ENCODE measurements at places on chromosomes 2 and 18. TPM values are rescaled to one million over a fixed set of nuclear protein-coding genes. Genes with fewer than 3 reads are reported as not detected.

- no peak overlapping the region for H3K27ac ChIP-seq
- H3K4me1 ChIP-seq, result peaks cover 9% of the 10 kb centered on the region
- no peaks in the 10 kb centered on the region for H3K27me3 ChIP-seq
- no peak overlapping the region for H3K4me3 ChIP-seq
These were observed 72.7 kb upstream of the FAM136A start for GRCh38 chr2:70374616-70375015.

The SNTG2 gene
- total RNA-seq, result not detected

DNA sequence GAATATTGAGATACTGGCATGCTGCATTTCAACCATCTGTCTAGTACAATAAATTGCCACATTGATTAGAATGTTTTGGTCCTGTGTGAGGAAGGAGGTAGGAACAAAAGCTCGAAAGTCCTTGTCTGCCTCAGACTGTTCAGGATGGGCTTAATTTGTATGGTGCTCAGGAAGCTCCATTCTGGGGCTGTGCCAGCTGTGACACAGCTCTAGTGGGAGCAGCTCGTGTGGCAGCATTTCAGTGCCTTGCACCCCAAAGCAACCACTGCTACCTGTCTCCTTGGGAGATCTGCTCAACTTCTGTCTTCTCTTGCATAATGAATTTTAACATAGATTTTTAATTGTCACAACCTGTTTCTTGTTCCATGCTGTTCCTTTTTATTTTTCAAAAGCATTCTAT is 144.4 kb upstream of the THUMPD2 start:
- no peak for DNase-seq
- H3K4me3 ChIP-seq, result no peak overlapping the region
- H3K4me1 ChIP-seq, result no peaks in the 10 kb centered on the region
- H3K36me3 ChIP-seq, result no peaks in the 10 kb centered on the region
- H3K27ac ChIP-seq, result no peak overlapping the region

- DNase-seq, result no peak
- no peak overlapping the region for H3K4me3 ChIP-seq
- no peaks in the 10 kb centered on the region for H3K27me3 ChIP-seq
- peaks cover 13% of the 10 kb centered on the region for H3K4me1 ChIP-seq
These were observed 3.1 kb upstream of the FAM171B start for GRCh38 chr2:186690786-186691185.

- no peaks in the 10 kb centered on the region for H3K27me3 ChIP-seq
- H3K36me3 ChIP-seq, result no peaks in the 10 kb centered on the region
- DNase-seq, result no peak
- H3K4me1 ChIP-seq, result no peaks in the 10 kb centered on the region
- H3K27ac ChIP-seq, result no peak overlapping the region
- no peak overlapping the region for H3K4me3 ChIP-seq
These were observed 127.8 kb downstream of the ZNF521 start for GRCh38 chr18:25223899-25224886.

The OXER1 gene
- total RNA-seq, result not detected

The ADI1 gene
- 27.0 TPM for total RNA-seq

GRCh38 chr2:216632952-216633615 is at the start of gene IGFBP2:
IGFBP2 (plus strand) TSS chr2:216633420; CDS start chr2:216633524, 104 bp downstream.
- H3K27me3 ChIP-seq, result no peaks in the 10 kb centered on the region
- H3K4me3 ChIP-seq, result peak within 1 kb of the TSS; percentile 81
- peak; percentile 41 for DNase-seq
- H3K36me3 ChIP-seq, result no peaks in the 10 kb centered on the region

The AGXT gene
- 0.34 TPM for total RNA-seq

The PROM2 gene
- 11.9 TPM for total RNA-seq

The UGT1A10 gene
- not detected for total RNA-seq

DNA sequence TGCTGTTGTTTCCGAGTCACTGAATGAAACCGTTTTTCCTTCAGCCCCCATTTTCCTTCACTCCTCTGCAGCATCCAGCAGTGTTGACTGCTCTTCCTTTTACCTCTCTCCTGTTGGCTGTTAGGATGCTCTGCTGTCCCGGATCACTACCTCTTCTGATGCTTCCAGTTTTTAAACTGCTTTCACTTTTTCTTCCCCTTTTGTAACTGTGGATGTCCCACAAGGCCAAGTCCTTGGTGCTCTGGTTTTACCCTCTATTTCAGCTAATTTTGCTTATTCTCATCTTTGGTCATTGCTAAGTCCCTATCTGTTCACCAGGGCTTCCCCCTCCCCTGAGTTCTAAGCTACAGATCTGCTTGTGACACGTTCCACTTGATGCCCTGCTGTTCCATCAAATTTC is 39.4 kb upstream of the MAP4K3 start:
- H3K27me3 ChIP-seq, result no peaks in the 10 kb centered on the region
- no peak for DNase-seq
- no peak overlapping the region for H3K4me3 ChIP-seq
- no peaks in the 10 kb centered on the region for H3K36me3 ChIP-seq
- H3K4me1 ChIP-seq, result peaks cover 4% of the 10 kb centered on the region

The MYL12B gene
- total RNA-seq, result 403 TPM

GRCh38 chr18:13577781-13578180 is 148.6 kb downstream of the FAM210A start:
- no peaks in the 10 kb centered on the region for H3K36me3 ChIP-seq
- H3K4me3 ChIP-seq, result no peak overlapping the region
- no peaks in the 10 kb centered on the region for H3K27me3 ChIP-seq
- H3K27ac ChIP-seq, result no peak overlapping the region
- H3K4me1 ChIP-seq, result no peaks in the 10 kb centered on the region

The FRZB gene
- 0.49 TPM for total RNA-seq

- H3K4me3 ChIP-seq, result no peak overlapping the region
- no peaks in the 10 kb centered on the region for H3K36me3 ChIP-seq
- DNase-seq, result no peak
- H3K4me1 ChIP-seq, result no peaks in the 10 kb centered on the region
- no peaks in the 10 kb centered on the region for H3K27me3 ChIP-seq
These were observed 276.8 kb downstream of the RIT2 start for GRCh38 chr18:42838546-42839145.

Measured in HCT116 (cell line).